ENCODE measurements at places on chromosomes 2 and 18.

GRCh38 chr2:133652398-133652797 is 84.1 kb upstream of the NCKAP5 start:
- no peak for DNase-seq

DNA sequence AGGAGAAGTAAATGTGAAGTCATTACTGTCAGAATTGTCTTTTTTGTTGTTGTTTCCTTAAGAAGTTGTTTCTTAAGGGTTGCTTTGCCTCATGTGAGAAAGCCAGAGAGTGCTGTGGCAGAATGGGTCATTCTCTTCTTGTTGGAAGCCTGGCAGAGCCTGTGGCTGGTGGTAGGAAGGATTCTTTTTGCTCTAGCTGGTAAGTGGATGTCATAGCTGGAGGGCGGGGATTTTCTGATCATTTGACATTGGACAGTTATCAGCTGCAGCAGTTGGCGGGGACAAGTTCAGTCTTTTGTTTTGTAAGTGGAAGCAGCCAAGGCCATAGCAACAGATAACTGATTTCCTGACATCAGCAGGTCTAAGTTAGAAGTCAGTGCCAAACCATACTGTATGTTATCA is 5.5 kb upstream of the RMDN2 start:
- DNase-seq, result no peak

DNA sequence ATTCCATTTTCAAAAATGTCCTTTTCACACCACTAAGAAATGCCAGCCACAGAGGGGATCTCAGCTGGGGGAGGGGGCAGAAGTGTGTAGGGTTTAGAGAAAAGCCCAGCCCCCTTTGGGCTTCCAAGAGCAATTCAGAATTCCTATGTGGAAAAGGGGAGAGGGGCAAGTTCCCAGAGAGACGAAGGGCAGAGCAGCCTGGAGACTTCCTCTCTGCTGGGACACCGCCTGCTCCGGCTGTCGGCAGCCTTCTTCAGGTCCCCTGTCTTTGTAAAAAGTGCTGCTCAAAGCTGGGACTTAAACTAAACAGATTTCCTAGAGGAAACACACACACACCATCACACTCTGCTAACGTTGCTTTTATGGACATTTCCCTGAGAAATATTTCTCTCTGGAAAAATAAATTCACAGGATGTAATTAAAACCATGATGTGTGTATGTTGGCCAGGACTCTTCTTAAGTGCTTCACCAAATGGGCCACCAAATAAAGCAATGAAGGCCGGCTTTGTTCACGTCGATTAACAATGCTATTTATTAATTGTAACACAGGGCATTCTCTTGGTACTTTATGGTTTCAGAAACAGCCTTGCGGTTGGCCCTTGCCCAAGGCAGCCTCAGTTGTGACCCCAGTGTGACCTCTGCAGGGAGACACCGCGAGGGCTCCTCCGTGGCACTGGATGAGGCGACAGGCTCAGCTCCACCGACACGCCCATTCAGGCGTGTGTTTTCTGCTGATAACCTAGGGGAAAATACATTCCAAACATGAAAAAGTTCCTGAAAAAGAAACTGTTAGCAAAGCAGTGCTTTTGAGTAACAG is 5.6 kb upstream of the ASB1 start:
- DNase-seq, result no peak

GRCh38 chr2:65427532-65427931 is 4.9 kb downstream of the SPRED2 start:
- DNase-seq, result no peak

GRCh38 chr2:238965371-238966071 is 117.6 kb downstream of the TWIST2 start:
- DNase-seq, result no peak

- no peak for DNase-seq
Measured at GRCh38 chr2:165969227-165969626, 15.7 kb upstream of the TTC21B start.

DNA sequence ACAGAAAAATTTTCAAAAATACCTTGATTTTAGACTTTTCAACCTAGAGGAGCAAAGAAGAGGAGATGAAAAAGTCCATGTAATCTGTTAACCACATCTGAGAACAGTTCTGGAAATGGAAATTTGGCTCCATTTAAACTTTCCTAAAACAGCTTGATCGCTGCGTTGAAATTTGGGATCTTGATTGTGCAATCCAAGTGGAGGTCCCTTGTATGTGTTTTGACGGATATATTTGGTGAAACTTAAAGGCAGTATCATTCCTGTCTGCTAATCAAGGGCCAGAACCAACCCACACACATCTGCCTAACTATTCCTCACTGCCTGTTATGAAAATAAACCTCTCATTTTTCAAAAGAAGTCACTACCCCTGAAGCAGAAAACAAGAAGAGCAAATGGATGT is 46.6 kb downstream of the SPATS2L start:
- DNase-seq, result no peak

DNA sequence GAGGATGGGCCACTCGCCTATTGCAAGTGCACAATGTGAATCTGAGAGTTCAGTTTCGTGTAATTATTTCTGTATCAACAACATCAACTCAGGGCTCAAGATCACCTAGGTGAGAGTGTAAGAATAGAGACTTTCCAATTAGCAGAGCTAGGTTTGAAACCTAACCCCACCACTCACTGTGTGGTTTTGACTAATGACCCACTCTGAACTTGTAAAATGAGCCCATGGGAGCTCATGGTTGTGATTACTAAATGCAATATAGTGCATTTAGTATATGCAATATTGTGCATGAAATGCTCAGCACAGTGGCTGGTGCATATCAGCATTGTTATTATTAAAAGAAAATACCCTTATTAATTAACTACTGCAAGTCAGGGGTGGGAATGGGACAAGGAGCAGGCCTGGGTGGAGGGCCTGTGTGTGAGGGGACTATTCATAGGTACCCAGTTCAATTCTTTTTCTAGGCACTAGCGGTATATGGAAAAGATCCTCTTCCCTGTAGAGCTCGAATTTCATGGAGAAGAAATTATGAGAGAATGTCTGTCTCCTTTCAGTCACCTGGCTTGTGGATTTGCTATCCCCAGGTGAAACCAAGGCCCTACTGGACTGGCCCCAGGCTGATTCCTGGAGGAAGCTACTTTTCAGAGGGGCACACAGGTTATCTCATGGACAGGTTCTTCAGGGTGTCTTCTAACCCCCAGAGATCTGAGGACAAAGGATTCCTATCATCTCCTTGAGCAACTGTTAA is 169.5 kb downstream of the GFPT1 start:
- no peak for DNase-seq

- DNase-seq, result no peak
Measured at GRCh38 chr2:172749388-172749787, 13.7 kb downstream of the RAPGEF4 start.

DNA sequence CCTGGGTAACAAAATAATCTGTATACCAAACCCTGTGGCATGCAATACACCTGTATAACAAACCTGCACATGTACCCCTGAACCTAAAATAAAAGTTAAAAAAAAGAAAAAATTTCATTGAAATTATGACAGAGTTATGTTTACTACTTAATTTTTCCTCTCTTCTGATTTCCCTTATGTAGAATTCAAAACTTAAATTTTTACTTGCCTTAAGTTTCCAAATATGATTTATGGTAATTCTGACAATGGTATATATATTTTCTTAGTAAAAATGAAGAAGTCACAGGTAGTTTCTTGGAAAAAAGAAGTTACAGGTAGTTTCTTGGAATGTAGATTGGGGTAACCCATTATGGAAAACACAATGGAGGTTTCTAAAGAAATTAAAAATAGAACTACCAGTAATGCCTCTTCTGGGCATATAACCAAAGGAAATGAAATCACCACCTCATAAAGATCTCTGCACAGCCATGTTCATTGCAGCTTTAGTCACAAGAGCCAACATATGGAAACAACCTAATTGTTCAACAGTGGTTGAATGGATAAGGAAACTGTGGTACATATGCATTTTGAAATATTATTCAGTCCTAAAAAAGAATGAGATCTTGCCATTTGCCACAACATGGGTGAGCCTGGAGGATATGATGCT is 164.9 kb downstream of the BABAM2 start:
- DNase-seq, result no peak

DNA sequence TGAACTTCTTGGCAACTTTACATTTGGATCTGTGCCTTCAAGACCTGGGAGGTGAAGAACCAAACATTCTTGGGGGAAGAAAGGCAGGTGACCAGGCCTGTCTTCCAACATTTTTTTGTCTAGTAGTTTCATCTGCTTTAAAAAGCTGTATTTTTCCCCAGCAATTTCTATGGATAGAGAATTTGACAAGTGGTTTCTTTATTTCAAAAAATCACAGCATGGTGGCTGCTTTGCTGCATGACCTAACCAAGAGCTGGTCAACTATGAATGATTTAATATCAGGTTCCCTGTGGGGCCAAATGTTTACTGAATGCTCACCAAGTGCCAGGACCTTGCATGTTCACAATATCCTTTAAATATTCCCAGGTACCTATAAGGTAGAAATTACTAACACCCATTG is 19.1 kb downstream of the LRP2 start:
- no peak for DNase-seq

- DNase-seq, result no peak
Measured at GRCh38 chr2:178834086-178834485, 26.9 kb upstream of the TTN start.

GRCh38 chr2:179677077-179677688 is 184.2 kb downstream of the ZNF385B start:
- DNase-seq, result no peak

DNA sequence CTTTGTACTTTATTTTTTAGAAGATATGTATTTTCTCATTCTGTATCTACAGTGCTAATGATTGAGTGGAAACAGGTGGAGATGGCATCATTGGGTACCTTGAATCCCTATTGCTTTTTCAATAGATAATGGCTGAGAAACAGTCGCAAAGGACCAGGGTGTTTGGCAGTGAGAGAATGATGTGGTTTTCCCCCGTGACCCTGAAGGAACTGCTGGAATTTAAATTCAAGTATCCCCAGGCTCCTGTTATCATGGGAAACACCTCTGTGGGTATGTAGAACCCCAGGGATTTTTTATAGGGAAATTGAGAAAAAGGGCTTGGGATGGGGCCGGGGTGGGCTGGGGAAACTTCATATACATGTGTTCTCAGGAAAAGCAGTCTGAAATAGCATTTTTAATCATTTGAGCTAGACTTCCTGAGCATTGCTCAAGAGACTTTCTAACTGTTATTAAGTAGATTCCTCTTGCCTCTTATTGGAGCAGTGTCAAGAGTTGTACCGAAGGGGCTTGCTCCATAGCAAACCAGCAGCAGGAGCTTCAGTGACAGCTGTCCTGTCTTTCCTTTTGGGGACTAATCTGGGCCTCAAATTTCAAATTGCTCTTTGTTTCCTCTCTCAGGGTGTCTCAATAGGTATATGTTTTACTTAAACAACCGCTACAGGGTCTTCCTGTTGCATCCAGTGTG is 18.9 kb downstream of the AOX1 start:
- DNase-seq, result no peak

DNA sequence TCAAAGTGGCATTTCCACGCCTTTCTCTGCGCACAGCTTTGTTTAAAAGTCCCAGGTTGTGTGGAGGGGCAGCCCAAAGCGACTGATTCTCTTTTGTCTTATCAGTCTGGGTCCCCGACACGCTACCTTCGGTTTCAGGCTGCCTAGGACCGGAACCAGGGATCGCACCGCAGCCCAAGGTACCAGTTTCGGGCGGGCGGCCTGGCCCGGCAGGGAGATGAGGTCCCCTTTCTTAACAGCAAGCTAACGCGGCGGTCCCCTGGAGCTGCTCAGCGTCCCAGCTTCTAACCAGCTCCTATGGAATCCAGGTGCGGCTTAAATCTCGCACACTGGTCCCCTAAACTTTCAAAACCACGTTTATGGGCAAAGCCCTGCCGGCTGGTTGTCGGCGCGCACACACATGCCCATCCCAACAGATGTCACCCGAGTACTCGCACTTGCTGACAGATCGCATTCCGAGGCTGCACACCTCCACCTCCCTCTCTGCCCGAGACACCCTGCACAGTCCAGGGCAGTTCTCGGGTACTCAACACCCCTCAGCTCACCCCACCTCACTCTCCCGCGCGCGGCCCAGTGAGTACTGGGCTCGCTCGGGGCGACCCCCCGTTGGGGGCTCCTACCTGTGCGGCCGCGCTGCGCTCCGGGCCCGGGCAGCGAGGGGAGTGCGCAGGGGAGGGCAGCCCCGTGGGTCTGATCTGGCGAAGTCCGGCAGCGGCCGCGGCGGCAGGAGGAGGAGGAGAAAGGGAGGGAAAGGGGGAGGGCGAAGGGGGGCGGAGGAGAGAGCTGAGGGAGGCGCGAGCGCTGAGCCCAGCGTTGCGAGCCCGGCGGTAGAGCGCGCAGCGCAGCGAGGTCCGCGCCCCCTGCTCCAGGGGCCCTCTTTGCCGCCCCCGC is at the start of gene EFEMP1:
EFEMP1 (minus strand) TSS at position 692 of the 891 bp plus-strand sequence. CDS start 1,342 bp downstream, outside the sequence.
- DNase-seq, result no peak

GRCh38 chr2:14194233-14194632 is 438.3 kb upstream of the LRATD1 start:
- DNase-seq, result no peak

GRCh38 chr2:133674433-133675331 is 106.4 kb upstream of the NCKAP5 start:
- no peak for DNase-seq

- DNase-seq, result no peak
Measured at GRCh38 chr18:62784338-62784965, 69.1 kb downstream of the PHLPP1 start.

DNA sequence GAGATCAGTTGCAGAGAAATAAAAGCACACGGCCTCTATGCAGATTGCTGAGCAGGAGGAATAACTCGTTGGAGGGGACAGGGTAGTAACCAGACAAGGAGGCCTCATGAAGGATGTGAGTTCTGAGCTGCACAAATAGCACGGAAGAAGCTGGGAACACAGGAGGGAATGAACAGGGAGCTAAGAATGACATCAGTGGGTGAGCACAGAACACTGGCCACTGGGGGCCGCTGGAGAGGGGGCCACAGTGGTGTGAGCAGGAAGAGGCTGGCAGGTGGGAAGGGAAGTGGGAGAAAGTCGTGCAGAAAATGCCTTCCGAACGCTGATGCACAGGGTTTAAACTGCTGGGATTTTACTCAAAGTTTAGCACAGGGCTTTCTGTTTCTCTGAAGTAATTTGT is 61.0 kb downstream of the ZAP70 start:
- DNase-seq, result no peak
